ENCODE measurements at places on chromosomes 7 and 10.

- no peak for DNase-seq
These were observed 635.7 kb downstream of the PHTF2 start for GRCh38 chr7:78434281-78434680.

DNA sequence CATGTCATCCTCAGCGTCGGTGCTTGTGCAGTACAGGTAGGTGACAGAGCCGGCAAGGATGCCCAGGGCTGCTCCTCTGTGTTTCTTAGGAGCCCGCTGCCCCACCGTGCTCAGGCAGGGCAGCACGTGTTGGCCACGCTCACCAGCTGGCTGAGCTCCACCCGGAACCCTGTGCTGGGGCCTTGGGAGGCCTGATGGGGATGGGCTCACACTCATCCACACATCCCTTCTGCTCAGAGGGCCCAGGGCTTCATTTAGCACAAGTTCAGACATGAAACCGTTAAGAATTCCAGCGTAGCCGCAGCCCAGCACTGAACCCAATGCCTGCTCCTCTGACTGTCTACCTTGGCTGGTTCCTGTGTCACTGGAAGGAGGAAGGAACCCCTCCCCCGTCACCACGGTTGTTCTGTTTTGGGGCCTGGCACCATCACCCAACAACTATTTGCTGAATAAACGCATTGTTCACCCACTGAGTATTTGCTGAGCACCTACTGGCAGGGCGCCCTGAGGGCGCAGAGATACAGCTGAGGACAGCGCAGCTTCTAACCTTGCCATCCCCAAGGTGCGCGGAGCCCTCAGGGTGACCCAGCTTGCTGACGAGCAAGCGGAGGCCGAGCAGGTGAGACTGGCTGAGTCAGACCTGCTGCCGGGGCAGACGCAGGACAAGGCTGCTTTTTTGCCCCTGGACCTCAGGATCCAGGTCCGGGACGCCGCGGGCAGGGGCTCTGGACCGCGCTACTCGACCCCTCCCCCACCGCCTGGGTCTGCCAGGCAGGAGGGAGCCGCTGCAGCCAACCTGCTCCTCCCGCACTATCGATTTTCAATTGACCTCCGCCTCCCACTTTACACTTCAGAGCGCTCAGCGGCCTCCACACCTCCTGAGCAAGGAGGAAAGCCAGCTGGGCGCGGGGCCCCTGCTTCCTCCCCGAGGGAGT lies 50.6 kb upstream of the RET start:
- no peak for DNase-seq

DNA sequence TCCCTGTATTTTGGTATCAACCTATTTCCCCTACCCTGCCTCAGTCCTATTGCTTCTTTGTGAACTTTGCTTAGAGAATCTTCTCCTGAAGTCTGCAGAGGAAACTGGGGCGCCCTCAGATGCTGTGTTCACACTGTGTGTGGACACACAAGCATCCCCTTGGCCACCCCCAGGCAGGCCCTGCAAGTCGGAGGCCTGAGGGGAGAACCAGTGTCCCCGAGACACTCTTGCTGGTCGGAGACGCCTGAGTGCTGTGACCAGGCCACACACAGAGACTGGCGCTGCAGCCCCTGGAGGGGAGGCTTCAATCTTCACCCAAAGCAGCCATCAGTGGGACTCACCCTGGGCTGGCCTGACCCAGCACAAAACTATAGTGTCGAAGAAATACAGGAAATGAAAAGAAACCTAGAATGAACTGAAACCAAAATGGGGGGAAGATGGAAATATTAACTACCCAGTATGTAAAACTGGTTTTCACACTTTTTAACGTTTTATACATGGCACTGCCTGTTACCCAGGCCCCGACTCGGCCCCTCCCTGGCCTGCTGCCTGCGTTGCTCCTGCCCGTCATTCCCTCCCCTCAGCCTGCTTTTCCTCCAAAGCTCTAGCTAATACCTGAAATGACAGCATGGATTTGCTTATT lies 48.4 kb upstream of the FAM20C start:
- no peak for DNase-seq

- DNase-seq: no peak
These were observed 259.5 kb upstream of the HGF start for GRCh38 chr7:82029236-82029913.

- DNase-seq: no peak
These were observed 177.9 kb downstream of the EBF3 start for GRCh38 chr10:129786216-129786615.

- DNase-seq: peak; percentile 89
These were observed 21.5 kb downstream of the WASL start for GRCh38 chr7:123727071-123727837.

- no peak for DNase-seq
These were observed 4.5 kb downstream of the SKIDA1 start for GRCh38 chr10:21520949-21521348.

DNA sequence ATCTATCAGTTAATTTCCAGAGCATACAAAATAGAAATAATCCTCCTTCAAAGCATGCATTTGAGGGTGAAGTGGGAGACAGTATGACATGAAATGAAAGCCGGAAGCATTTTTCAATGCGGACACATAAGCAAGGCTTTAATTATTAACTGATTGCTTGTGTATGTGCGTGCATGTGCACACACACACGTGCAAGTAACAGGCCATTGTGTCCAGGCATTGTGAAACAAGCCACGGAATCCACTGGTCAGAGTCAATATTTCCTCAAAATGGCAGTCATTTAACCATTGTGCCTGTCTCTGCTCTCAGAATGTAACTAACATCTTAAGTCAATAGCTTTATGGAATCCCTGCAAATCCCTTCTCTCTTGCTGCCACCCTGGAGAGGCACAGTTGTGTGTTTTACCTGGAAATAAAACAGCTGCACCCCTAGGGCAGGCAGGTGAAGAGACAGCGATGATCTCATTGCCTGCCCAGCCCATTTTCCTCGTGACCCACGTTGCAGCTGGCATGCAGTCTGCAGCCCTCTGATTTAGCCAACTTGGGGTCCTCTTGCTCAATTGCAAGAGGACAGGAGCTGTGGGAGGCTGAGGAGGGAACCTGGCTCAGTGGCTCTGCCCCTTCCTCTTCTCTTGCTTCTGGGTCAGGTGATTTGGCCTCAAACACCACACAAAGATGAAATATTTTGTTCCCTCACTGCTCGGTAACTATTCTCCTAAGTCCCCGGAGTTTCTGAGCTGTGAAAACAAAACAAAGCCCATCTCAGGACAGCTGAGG lies 500.9 kb upstream of the ZMIZ1 start:
- DNase-seq: no peak

GRCh38 chr7:157139111-157139809 lies 534 bp downstream of the UBE3C start:
- DNase-seq: no peak

DNA sequence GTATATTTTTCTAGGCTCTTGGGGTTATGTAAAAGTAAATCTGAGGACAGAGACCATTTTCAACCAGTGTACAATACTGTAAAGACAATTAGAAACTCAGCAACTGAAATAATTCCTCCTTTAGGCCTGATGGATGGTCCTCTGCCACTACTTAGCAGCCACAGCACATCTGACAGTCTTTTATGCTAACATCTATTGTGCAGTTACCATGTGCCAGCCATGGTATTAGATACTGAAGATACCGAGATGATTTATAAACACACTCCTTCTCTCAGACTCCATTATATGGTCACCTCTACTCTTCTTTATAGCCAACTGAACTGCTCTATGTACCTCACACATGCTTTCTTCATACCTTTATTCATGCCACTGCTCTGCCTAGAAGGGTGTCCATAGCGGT lies 61.2 kb upstream of the CCNJ start:
- DNase-seq: no peak

GRCh38 chr7:44208085-44208484 lies 7.3 kb downstream of the YKT6 start:
- no peak for DNase-seq

DNA sequence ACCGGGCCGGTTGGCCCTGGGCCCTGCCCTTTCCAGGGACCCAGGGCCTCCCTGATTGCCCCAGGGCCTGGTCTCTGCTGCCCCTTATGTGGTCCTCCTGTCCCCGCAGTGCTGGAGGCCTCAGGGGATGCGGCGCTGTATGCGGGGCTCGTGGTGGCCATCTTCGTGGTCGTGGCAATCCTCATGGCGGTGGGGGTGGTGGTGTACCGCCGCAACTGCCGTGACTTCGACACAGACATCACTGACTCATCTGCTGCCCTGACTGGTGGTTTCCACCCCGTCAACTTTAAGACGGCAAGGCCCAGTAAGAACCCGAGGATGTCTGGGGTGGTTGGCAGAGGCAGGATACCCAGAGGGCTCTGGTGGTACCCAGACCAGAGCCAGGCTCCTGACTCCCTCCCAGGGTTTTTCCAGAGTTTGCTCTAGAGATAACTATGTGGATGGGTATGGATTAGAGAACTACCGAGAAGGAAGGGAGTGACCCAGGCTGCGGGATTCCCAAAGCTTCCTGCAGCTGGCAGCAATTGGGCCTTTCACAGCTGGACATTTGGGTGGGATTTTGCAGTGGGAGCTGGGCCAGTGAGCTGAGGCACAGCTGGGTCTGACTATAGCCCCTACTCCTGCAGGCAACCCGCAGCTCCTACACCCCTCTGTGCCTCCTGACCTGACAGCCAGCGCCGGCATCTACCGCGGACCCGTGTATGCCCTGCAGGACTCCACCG lies 28.1 kb upstream of the SLC29A3 start:
- DNase-seq: no peak

DNA sequence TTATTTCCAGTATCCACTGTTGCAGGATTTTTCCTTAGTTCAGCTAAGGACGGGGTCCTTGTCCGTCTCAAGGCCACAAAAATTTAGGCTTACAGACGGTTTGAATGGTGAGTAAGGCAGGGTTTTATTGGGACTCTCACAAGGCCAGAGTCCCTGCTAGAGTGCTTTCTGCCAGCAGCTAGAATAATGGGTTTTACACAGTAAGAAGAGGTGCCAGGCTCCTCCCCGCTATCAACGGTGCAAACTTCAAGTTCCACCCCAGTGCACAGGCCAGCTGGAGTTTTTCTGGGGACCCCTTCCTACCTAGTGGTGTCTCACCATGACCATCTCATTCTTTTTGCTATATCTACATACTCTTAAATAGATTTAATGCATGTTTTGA lies 198.5 kb upstream of the KCTD7 start:
- no peak for DNase-seq

DNA sequence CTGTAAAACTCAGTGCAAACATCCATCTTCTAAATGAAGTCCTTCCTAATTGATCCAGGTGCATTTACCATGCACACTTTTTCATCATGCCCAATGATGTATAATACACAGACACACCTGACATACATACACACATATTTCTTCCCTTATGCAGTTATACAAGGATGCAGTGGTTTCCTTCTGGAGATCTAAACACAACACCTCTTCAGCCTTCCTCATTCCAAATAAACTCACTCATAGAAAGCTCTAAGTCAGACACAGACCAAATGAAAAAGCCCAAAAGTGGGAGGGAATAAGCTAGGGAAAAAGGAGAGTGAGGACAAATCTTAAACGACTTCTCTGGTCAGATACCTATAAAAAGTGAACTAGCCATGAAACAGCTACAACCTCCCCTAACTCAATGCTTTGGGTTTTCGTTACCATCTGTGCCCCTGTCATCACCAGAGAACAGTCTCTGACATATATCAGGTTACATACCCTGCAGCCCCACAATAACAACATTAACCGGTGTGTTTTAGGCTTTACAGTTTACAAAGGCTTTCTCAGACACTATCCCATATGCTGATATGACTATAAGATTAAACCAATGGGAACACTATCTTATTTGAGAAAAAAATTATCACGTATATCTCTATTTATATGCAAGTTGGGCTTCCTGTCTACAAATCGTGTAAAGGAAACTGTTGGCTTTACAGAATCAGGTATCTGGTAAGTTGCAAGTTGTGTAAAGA lies 675.2 kb downstream of the PHTF2 start:
- DNase-seq: no peak
